NCI-H187 treated with DMSO at 0.1 percent for 48 hours (cell line): ENCODE measurements at places on chromosomes 6 and 20.

DNA sequence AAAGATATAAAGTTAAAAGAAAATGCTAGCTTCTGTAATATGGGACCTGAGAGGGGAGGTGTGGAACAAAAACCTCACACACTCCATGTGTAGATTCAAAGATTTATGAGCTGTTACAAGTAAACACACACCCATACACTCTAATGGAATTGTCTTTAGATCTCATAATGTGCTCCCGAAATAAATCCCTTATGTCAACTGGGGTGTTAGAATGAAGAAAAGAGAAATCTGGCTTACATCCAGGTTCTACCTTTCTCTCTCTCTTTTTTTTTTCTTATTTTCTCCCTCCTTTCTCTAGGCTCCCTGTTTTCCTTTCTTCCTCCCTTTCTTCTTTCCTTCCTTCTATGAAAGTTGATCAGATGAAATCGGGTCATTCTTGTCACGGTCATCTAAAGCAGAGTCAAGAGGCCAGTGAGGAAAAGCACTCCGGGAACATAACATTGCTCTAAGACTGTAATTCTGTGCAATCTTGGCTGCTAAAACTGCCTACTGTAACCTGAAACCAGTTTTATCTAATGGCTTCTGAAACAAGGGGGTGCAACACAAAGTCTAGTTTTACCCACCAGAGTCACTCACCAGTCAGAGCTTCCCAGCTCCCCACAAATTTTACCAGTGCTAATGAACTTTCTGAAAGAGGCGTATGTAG is 68.3 kb upstream of the BTBD3 start:
- DNase-seq = no peak

DNA sequence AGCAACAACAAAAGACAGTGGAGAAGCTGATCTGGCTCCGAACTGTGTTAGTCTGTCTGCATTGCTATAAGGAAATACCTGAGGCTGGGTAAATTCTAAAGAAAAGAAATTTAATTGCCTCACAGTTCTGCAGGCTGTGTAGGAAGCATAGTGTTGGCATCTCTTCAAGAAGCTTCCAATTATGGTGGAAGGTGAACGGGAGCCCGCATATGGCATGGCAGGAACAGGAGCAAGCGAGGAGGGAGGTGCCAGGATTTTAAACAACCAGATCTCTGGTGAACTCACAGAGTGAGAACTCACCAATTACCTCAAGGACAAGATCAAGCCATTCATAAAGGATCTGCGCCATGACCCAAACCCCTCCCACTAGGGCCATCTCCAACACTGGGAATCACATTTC is 293.5 kb downstream of the SMOC2 start:
- DNase-seq = peak; percentile 46

DNA sequence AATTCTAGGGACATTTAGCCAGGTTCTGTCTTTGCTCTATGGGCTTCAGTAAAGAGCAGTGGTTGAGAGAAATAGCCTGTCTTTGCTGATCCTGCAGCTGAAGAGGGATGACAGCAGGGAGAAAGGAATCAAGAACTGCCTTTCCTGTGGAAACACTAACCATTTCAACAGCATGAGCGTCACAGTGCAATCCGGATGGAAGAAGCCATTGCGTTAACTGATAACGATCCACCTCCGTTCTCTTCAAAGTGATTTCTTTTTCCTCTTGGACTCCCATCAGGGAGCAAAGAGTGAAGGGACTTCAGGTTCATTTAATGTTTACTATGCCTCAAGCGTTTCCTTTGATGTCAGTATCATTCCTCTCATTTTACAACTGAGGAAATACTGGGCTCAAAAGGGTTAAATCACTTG is 35.2 kb upstream of the EEF1E1 start:
- no peak for DNase-seq

- no peak for DNase-seq
Measured at GRCh38 chr20:11582060-11582459, 335.6 kb upstream of the BTBD3 start.

GRCh38 chr20:7161690-7162089 is 394.2 kb downstream of the BMP2 start:
- DNase-seq = no peak

- DNase-seq = no peak
Measured at GRCh38 chr20:51495921-51496545, 46.5 kb downstream of the NFATC2 start.
